ENCODE measurements at places on chromosomes 11 and 22. TPM values are rescaled to one million over a fixed set of nuclear protein-coding genes. Genes with fewer than 3 reads are reported as not detected.

The HNRNPUL2 gene
- total RNA-seq, result 39.7 TPM

The RCOR2 gene
- 0.28 TPM for total RNA-seq

The APOL3 gene
- total RNA-seq, result 15.3 TPM

The DGCR6 gene
- 13.1 TPM for total RNA-seq

DNA sequence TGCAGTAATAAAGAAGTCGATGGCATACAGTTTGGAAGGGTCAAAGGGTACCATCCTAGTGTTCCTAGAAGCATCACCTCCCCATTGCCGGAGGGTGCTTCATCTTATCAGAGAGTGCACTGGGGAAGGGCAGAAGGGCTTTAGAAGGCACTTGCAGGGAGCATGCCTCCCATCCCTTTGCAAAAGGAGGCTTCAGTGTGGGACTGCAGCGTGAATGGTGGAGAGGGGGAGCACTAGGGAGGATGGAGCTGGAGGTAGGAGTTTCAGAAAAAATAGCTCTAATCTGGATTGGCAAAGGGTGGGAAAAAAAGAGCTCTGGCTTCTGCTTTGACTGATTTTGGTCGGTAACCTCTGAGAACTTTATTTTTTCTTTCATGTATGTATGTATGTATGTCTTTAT, 5.0 kb downstream of the NTM start:
- no peaks in the 10 kb centered on the region for H3K27me3 ChIP-seq
- no peak overlapping the region for H3K4me3 ChIP-seq
- no peaks in the 10 kb centered on the region for H3K36me3 ChIP-seq
- no peak overlapping the region for H3K27ac ChIP-seq
- DNase-seq, result no peak

The PLEKHA7 gene
- 2.6 TPM for total RNA-seq

- H3K4me1 ChIP-seq, result no peaks in the 10 kb centered on the region
- H3K4me3 ChIP-seq, result no peak overlapping the region
- H3K36me3 ChIP-seq, result no peaks in the 10 kb centered on the region
- no peak overlapping the region for H3K27ac ChIP-seq
These were observed 28.8 kb downstream of the IGSF9B start for GRCh38 chr11:133927690-133928627.

- no peaks in the 10 kb centered on the region for H3K27me3 ChIP-seq
- peaks cover 6% of the 10 kb centered on the region for H3K4me1 ChIP-seq
- no peak overlapping the region for H3K27ac ChIP-seq
- peak overlapping the region; percentile 58 for H3K4me3 ChIP-seq
- DNase-seq, result peak; percentile 26
- H3K36me3 ChIP-seq, result no peaks in the 10 kb centered on the region
These were observed 18.8 kb downstream of the RRP7A start for GRCh38 chr22:42500836-42501179.

DNA sequence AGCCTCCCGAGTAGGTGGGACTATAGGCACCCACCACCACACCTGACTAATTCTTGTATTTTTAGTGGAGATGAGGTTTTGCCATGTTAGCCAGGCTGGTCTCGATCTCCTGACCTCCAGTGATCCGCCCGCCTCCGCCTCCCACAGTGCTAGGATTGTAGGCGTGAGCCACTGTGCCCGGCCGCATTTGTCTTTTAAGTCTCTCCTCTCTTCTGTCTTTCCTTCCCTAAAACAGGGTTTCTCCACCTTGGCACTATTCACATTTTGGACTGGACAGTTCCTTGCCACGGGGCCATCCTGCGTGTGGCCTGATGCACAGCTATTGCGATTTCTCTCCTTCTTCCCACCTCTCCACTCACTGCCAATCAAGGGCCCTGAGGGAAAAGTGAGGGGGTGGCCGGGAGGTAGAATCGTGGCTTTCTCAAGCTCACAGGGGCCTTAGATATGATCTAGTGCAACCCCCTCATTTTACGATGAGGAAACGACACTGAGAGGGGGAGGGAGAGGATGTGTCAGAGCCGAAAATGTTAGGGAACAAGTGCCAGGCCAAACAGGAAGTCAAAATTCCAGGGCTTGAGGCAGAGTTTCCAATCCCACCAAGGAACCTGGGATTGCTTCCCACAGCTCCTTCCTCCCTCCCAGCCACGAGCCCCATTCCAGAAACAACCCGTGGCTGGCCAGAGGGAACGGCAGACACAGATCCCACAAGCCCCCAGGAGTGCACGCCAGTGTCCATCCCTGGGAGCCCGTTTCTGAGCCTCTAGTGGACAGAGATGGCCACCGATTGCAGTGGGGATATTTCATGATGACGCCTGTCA, 21.2 kb downstream of the SCGB1A1 start:
- no peaks in the 10 kb centered on the region for H3K27me3 ChIP-seq
- H3K4me3 ChIP-seq, result no peak overlapping the region
- H3K36me3 ChIP-seq, result no peaks in the 10 kb centered on the region
- H3K27ac ChIP-seq, result peak overlapping the region; percentile 30
- H3K4me1 ChIP-seq, result peaks cover 6% of the 10 kb centered on the region

DNA sequence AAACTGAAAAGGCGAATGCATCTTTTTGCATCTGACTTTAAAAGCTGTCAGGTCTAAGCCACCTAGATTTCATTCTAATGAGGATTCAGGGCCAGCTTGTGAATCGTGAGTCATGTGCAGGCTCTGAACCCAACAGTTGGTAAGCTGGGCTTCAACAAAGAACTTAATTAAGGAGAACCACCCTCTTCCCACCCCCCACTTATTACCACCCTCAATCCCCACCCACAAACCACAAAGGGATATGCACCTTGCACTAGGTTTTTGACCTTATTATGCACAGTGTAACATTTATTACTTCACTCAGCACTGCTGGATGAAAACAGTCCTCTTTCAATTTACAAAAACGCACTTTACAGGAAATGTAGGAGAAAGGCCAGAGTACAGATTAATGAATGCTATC, 94.1 kb upstream of the LIN7C start:
- no peaks in the 10 kb centered on the region for H3K36me3 ChIP-seq
- no peaks in the 10 kb centered on the region for H3K4me1 ChIP-seq
- DNase-seq, result no peak
- H3K4me3 ChIP-seq, result no peak overlapping the region
- no peaks in the 10 kb centered on the region for H3K27me3 ChIP-seq

DNA sequence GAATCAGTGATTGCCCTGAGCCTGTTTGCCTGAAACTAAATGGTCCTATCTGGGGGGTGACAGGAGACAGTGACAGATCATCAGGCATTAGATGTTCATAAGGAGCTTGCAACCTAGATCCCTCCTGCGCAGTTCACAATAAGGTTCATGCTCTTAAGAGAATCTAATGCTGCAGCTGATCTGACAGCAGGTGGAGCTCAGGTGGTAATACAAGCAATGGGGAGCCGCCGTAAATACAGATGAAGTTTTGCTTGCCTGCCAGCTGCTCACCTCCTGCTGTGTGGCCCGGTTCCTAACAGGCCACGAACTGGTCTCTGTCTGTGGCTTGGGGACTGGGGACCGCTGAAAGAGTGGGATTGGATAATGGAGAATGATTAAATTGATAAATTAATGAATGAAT, 14.0 kb downstream of the NOX4 start:
- H3K27ac ChIP-seq, result no peak overlapping the region
- H3K27me3 ChIP-seq, result no peaks in the 10 kb centered on the region
- no peak for DNase-seq
- no peak overlapping the region for H3K4me3 ChIP-seq

- peak overlapping the region; percentile 87 for H3K4me3 ChIP-seq
- H3K36me3 ChIP-seq, result peaks cover 20% of the 10 kb centered on the region
- no peaks in the 10 kb centered on the region for H3K27me3 ChIP-seq
- H3K27ac ChIP-seq, result peak overlapping the region; percentile 95
- peak; percentile 76 for DNase-seq
- H3K4me1 ChIP-seq, result peaks cover 44% of the 10 kb centered on the region
These were observed 2.0 kb downstream of the MYH9 start for GRCh38 chr22:36385491-36386350.

GRCh38 chr22:33747029-33747428, 173.2 kb downstream of the LARGE1 start:
- peaks cover 3% of the 10 kb centered on the region for H3K4me1 ChIP-seq
- no peak overlapping the region for H3K27ac ChIP-seq
- H3K36me3 ChIP-seq, result no peaks in the 10 kb centered on the region
- no peak overlapping the region for H3K4me3 ChIP-seq
- DNase-seq, result no peak

- H3K27ac ChIP-seq, result no peak overlapping the region
- no peak for DNase-seq
- H3K4me1 ChIP-seq, result no peaks in the 10 kb centered on the region
- no peaks in the 10 kb centered on the region for H3K36me3 ChIP-seq
- H3K27me3 ChIP-seq, result no peaks in the 10 kb centered on the region
These were observed 213.7 kb downstream of the CADM1 start for GRCh38 chr11:115290479-115290878.

DNA sequence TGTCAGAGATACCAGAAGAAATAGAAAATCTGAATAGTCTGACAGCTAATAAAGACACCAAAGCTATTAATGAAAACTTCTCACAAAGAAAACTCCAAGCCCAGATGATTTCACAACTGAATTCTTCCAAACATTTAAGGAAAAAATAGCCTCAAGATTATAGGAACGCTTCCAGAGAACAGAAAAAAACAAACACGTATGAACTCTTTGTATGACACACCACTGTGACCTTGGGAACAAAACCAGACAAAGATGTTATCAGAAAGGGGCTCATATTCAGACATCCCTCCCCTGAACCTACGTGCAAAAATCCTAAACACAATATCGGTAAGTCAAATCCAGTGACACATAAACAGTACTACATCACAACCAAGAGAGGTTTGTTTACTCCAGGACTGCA, 23.5 kb downstream of the CERK start:
- no peaks in the 10 kb centered on the region for H3K4me1 ChIP-seq
- no peak overlapping the region for H3K27ac ChIP-seq
- H3K4me3 ChIP-seq, result no peak overlapping the region
- H3K27me3 ChIP-seq, result no peaks in the 10 kb centered on the region
- H3K36me3 ChIP-seq, result peaks cover 81% of the 10 kb centered on the region
- DNase-seq, result no peak

DNA sequence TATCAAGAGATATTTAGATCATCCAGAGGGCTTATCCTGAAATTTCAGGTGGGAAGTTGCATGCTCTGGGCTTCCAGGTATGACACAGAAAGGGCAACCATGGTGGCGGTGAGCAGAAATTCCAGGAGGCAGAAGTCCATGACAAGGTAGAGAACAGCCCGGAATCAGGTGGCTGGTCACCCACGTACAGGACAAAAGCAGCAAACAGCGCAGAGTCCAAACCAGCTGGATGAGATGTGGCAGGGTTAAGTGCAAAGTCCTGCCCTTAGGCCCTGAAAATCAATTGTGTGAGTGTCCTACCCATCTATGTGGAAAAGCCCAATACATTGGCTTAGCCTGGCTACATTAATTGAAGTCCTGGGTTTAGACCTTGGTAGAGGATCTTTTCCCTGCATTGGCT, 11.6 kb downstream of the PPFIBP2 start:
- peaks cover 54% of the 10 kb centered on the region for H3K4me1 ChIP-seq
- H3K36me3 ChIP-seq, result no peaks in the 10 kb centered on the region
- DNase-seq, result no peak
- H3K27me3 ChIP-seq, result no peaks in the 10 kb centered on the region
- H3K4me3 ChIP-seq, result no peak overlapping the region
- no peak overlapping the region for H3K27ac ChIP-seq

- peaks cover 3% of the 10 kb centered on the region for H3K36me3 ChIP-seq
- DNase-seq, result no peak
- no peaks in the 10 kb centered on the region for H3K27me3 ChIP-seq
- H3K4me3 ChIP-seq, result no peak overlapping the region
These were observed 132.1 kb upstream of the LDLRAD3 start for GRCh38 chr11:35811783-35812182.

The DEPDC7 gene
- total RNA-seq, result 2.0 TPM

GRCh38 chr11:47725442-47726117, 10.4 kb upstream of the AGBL2 start:
- H3K4me1 ChIP-seq, result no peaks in the 10 kb centered on the region
- no peak overlapping the region for H3K27ac ChIP-seq

DNA sequence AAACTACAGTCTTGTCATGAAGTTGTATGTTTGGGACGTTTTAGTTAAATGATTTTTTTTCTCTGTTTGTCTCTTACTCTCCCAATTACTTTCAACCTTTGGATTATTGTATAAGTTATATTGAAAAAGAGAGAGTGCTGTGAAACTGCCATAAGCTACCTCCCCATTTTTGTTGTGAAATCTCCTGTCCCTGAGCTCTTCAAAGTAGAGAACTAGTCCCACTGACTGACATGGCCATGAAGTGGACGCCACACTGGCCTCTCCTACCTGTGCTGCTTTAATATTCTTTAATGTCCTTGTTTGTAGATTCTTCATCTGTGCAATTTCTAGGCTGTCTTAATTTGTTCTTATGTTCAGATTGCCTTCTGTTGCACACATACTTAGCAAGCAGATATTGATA, 56.3 kb downstream of the PPFIA1 start:
- H3K4me3 ChIP-seq, result peak overlapping the region; percentile 26
- H3K4me1 ChIP-seq, result peaks cover 7% of the 10 kb centered on the region
- H3K27me3 ChIP-seq, result no peaks in the 10 kb centered on the region
- no peak for DNase-seq

GRCh38 chr11:70140711-70141485, 62.2 kb upstream of the FADD start:
- no peaks in the 10 kb centered on the region for H3K27me3 ChIP-seq
- no peak overlapping the region for H3K27ac ChIP-seq
- no peaks in the 10 kb centered on the region for H3K4me1 ChIP-seq
- no peaks in the 10 kb centered on the region for H3K36me3 ChIP-seq

The C1QTNF4 gene
- 0.42 TPM for total RNA-seq

DNA sequence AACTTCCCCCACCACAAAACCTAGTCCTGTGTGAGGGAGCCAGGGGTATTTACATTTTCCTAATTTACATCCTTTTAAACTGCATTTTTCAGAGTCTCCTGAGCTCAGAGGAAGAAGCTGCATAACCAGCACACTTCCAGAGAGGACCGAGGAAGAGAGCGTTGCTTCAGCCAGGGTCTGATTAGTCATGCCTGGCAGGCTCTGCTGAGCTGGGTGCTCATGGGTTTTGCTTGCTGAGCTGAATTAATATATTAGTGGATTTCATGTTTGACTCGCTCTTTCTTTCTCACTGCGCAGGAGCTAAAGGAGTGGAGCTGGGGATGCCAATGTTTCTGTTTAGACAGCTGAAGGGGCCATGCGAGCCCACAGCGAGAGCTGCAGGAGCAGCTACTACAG, 539.3 kb upstream of the B3GAT1 start:
- no peak overlapping the region for H3K27ac ChIP-seq
- no peaks in the 10 kb centered on the region for H3K36me3 ChIP-seq
- no peak overlapping the region for H3K4me3 ChIP-seq
- H3K4me1 ChIP-seq, result no peaks in the 10 kb centered on the region
- H3K27me3 ChIP-seq, result no peaks in the 10 kb centered on the region

The ADM2 gene
- total RNA-seq, result not detected

GRCh38 chr11:1208394-1209261, 14.2 kb upstream of the MUC5B start:
- H3K4me3 ChIP-seq, result no peak overlapping the region
- no peaks in the 10 kb centered on the region for H3K4me1 ChIP-seq
- no peaks in the 10 kb centered on the region for H3K36me3 ChIP-seq
- H3K27ac ChIP-seq, result no peak overlapping the region
- H3K27me3 ChIP-seq, result peaks cover 7% of the 10 kb centered on the region

All from psoas muscle (tissue), 8 donors.